ENCODE measurements at places on chromosomes 3 and 15. TPM values are rescaled to one million over a fixed set of nuclear protein-coding genes. Genes with fewer than 3 reads are reported as not detected.

DNA sequence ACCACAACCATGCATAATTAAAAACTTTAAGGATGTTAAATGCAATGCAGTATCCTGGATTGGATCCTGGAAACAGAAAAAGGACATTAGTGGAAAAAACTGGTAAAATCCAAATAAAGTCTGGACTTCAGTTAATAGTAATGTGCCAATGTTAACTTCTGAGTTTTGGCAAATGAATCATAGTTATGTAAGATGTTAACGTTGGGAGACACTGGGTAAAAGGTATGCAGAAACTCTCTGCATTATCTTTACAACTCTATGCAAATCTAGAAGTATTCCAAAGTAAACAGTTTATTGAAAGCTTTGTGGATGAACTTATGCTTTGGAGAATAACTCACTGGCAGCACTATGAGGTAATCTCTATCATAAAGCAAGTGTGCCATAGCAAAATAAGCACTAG is 357.4 kb downstream of the RORA start:
- no peak for DNase-seq

GRCh38 chr15:22810853-22811338 is 24.5 kb downstream of the NIPA1 start:
- DNase-seq, result no peak

DNA sequence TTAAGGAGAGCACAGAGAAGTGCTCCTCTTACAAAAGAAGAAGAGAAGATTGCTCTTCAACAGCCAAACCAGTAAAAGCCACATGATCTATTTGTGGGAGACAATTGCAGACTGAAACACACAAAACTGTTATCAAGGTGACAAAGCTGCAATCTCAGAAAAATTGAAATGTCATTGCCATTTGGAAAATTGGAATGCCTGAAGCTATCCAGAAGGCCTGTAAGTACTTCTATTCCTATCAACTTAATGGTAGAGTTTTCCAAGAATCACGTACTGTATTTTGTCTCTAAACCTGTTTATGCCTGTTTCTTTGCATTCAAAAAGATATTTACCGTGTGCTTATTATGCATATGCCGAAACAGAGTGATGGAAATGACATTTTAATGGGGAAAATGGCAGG is 204.7 kb downstream of the GREM1 start:
- no peak for DNase-seq

- no peak for DNase-seq
Observed at GRCh38 chr15:47866446-47866845, 149.1 kb downstream of the SEMA6D start.

- no peak for DNase-seq
Observed at GRCh38 chr3:194382196-194382891, 12.8 kb upstream of the LRRC15 start.

DNA sequence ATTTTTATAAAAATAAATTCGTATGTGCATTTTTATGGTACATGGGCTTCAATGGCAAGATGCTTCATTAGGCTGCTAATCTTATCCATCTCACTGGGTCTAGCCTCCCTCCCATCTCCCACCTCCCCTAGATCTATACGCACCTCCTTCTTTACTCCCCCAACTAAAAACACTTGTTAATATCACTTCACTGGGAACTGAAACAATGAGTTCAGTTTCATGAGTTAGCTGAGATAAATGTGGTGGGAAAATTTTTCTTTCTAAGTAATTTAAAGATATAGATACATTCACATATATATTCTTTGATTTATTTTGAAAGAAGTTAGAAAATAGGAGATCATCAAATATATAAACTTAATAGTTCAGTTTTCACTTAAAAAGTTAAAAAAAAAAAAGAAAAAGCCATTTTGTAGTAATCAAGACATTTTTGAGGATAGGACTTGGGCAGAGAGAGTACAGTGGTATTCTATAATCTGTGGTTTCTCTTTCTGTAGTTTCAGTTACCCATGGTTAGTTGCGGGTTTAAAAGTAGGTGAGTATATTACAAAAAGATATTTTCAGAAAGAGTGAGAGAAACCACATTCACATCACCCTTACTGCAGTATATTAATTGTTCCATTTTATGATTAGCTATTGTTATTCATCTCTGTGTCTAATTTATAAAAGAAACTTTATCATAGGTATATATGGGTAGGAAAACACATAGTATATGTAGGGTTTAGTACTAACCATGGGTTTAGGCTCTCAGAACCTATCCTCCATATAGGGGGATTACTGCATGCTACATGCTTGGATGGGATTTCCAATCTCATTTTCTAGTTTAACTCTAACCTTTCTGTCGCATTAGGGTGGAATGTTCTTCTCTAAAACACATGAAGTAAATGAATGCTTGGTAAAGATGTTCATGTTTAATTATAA is 316.0 kb upstream of the CBLB start:
- no peak for DNase-seq

GRCh38 chr3:126431103-126431534 is 36.4 kb downstream of the CFAP100 start:
- DNase-seq, result no peak

GRCh38 chr3:14329116-14329830 is 73.1 kb upstream of the SLC6A6 start:
- peak; percentile 62 for DNase-seq

- DNase-seq, result peak; percentile 74
Observed at GRCh38 chr3:76245073-76245472, 459.7 kb upstream of the ZNF717 start.

DNA sequence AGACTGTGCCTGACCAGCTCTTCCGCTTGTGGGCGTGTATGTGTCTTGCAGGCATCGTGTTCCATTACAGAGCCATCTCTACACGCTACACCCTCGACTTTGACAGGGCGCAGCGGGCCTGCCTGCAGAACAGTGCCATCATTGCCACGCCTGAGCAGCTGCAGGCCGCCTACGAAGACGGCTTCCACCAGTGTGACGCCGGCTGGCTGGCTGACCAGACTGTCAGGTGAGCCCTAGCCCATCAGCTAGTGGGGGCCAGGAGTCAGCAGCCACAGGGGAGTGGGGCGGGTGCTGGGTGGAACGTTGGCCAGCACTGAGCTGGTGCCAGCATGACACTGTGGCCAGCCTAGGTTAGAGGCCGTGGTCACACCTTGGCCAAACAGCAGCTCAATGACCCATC is 36.7 kb downstream of the ACAN start:
- no peak for DNase-seq

DNA sequence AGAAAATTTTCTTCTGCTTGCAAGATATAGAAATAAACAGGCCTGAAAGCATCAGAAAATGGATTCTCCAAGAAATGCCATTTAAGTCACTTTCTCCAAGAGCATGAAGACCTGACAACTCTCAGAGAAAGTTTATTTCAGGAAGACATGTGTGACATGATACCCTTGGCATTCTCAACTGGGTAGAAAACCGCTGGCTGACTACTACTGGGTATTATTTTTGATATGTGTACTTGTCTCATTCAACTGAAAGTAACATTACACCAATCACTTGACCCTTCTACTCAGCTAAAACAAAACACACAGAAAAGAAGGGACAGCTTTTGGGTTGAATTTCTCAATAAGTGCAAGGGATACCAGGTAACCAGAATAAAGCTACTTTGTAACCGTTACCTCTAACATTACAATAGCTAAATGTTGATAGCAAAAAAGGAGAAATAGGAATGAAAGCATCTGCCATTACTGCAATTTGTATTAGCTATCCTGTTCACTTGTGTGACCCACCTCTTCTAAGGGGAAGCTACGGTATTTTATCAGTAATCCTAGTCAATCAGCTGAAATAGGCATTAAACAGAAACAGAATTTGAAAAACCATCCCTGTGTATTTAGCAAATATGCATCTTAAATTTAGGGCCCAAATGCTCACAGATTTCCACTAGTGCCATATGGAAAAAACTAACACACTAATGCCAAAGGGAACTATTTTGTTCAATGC is 7.3 kb downstream of the TRA2B start:
- no peak for DNase-seq

GRCh38 chr15:70214276-70214675 is 116.6 kb upstream of the TLE3 start:
- no peak for DNase-seq

DNA sequence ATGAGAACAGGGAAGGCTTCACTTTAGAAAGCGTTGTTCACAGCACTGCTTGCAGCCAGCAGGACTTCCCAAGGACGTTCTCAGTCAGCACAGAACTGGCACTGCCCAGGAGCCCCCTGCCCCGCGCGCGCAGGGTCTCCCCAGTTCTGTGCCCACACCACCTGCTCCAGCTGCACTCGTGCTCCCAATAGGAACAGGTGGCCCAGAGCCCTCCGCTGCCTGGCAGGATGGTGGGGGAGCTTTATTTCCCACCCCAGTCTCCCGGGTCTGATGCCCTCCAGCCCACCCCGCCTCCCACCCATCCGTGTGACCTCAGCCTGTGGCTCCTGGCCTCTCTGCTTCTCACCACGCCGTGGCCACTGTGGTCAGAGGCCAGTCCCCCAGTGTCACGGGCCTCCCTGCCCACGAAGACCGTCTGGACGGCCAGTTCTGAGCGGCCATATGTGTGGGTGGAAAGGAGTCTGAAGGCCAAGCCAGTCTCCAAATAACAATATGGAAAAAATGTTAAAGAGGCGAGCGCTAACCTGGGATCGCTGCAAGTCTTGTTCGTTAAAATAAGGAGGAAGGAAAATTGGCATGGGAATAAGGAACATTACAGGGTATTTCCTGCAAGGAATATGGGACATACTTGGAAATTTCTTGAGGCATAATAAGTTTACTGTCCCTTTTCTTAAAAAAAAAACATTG is 54.6 kb upstream of the PCSK6 start:
- DNase-seq, result no peak

DNA sequence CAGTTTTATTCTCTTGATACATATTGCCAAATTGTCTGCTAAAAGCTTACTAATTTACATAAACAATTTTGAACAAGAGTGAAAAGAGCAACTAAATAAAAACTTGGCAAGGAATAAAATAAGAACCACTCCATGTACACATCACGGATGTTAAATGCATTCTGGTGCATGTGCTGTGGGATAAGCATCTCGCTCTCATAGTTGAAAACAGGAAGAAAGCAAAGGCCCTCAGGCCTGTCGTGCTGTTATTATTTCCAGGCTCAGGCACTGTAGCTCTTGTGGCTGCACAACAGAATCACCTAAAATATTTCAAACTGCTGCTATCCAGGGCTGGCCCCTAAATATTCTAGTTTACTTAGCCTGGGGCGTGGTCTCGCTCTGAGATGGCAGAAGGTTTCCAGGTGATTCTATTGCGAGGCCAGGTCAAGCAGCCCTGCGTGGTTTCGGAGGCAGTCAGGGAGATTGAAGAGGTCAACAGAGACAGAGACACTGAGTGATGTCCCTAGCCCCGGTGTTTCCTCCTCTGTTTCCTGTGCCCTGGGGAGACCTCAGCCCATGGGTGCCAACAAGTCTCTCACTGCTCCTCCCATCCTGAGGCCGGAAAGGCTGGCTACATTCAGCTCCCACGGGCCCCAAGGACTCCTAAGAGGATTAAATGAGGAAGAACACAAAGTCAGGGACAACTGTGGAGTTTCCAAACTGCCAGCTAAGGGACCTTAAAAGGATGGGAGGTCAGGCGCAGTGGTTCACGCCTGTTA is 18.2 kb upstream of the PDIA5 start:
- no peak for DNase-seq

DNA sequence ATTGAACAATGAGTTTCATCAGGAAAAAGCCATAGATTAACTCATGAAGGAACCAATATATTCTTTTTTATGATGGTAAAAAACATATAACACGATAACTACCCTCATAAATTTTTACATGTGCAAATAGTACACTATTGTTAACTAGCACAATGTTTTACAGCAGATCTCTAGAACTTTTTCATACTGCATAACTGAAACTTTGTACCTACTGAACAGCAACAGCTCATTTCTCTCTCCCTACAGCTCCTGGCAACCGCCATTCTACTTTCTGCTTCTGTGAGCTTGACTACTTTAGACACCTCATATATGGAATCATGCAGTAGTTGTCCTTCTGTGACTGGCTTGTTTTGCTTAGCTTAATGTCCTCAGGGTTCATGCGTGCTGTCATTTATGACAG is 235.4 kb downstream of the NFKBIZ start:
- DNase-seq, result no peak

DNA sequence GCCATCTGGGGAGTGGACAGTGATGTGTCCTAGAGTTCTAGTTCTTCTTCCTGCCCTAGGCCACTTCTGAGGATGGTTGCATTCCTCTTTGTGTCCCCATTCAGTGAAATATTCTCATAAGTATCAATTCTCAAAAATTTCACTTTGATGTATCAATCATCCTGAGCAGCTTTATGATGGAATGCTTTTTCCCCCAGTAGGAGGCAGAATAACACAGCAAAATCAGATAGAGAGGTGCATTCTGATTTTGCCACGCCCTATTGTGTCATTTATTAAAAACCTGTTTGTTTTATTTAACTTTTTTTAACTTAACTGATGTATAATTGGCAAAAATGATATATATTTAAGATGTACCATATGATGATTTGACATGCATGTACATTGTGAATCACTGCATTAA is 656.0 kb upstream of the GRM7 start:
- DNase-seq, result peak; percentile 8

The CLEC3B gene
- total RNA-seq, result not detected

The CD86 gene
- total RNA-seq, result not detected

The PLA1A gene
- 0.36 TPM for total RNA-seq
